Breast epithelium (tissue), 4 donors: ENCODE measurements at places on chromosomes 5 and 9.

DNA sequence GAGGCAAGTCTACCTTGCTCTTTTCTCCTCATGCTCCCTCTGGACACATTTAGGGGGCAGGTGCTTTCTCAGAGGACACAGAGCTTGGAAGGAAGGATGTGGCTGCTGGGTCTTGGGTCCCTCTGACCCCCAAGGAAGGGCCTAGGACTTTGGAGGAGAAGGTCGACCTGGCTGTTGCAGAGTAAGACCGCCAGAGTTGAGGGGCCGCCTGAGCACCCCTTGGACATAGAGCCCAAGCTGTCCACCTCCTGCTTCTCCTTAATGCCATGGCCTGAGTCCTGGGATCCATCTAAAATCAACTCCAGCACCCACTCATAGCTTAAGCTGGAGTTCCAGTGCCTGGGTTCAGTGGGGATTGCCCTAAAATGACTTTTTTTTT is 20.6 kb downstream of the LAMC3 start:
- DNase-seq = no peak

DNA sequence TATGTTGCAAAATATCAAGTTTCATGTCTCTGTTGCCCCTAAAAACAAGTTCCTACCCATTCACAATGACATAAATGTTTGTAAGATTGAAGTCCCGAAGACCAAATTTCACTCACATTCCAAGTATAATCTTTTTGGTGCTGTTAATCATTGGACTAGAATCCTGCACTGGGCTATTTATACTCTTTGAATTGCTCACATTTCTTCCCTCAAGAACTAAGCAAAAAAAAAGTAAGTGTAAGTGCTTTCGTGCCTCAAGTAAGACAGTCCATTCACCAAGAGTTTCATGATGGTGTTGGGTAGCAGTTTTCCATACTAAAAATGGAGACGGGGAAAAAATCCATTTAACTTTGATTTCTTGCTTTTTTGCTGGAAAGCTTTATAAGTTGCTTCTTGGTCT is 242.3 kb downstream of the EBF1 start:
- DNase-seq = no peak

GRCh38 chr5:170388818-170389549 is at the start of gene KCNMB1:
TSS of gene KCNMB1 (minus strand) at chr5:170389367. CDS start at chr5:170385447, 3,920 bp downstream.
- no peak for DNase-seq

- DNase-seq = no peak
Measured at GRCh38 chr5:103057208-103058130, 62.5 kb downstream of the GIN1 start.

DNA sequence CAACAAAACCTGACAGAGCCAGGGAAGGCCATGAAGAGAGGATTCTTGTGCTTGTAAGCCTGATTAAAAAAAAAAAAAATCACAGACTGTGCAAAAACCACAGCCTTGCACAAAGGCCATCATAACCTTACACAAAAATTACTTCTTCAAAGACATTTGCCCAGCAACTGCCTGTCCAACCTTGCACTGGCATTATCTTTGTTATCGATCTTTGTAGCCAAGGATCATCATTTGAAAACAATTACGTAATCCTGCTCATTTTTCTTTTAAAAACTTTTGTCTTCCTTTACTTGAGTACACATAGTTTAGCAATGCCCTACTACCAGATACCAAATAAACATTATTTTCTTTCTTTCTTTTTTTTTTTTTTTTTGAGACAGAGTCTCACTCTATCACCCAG is 125.1 kb downstream of the TEX10 start:
- no peak for DNase-seq
